ENCODE measurements at places on chromosomes 1 and 21. TPM values are rescaled to one million over a fixed set of nuclear protein-coding genes. Genes with fewer than 3 reads are reported as not detected.

Gene CREB3L4
- 10.9 TPM for polyA plus RNA-seq

Gene OXCT2
- polyA plus RNA-seq: 0.53 TPM

Gene NHLH1
- 0.08 TPM for polyA plus RNA-seq

Gene RXRG
- polyA plus RNA-seq: 0.50 TPM

Gene GNAI3
- 2.6 TPM for polyA plus RNA-seq

Gene FCMR
- polyA plus RNA-seq: 3.7 TPM

Gene RGS18
- 1.8 TPM for polyA plus RNA-seq

Gene TFF3
- polyA plus RNA-seq: 7.1 TPM

Gene MTHFR
- polyA plus RNA-seq: 8.9 TPM

Gene PRRX1
- 2.9 TPM for polyA plus RNA-seq

Gene INSRR
- 0.15 TPM for polyA plus RNA-seq

Gene RPTN
- polyA plus RNA-seq: not detected

Gene NTRK1
- 0.23 TPM for polyA plus RNA-seq

Gene WNT3A
- 0.90 TPM for polyA plus RNA-seq

Gene PEAR1
- polyA plus RNA-seq: 1.2 TPM

Gene PYCR2
- 39.9 TPM for polyA plus RNA-seq

All from stomach (tissue), 19 donors.